ENCODE measurements at places on chromosomes 3 and 15.

DNA sequence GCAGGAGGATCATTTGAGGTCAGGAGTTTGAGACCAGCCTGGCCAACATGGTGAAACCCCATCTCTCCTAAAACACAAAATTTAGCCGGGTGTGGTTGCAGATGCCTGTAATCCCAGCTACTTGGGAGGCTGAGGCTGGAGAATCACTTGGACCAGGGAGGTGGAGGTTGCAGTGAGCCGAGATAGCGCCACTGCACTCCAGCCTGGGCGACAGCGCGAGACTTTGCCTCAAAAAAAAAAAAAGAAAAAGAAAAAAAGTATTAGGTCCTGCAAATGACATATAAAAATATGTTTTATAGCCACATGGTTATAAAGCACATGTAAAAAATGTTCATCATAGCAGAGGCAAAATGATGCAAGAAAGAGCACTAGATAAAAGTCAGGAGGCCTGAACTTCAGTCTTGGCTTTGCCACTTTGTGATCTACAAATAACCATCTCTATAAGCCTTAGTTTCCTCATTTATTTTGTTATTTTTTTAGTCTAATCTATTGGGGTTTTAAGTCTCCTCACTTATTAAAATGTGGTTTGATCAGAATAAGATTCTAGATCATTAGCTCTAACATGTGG is 4.9 kb downstream of the SLC12A6 start:
- DNase-seq: no peak

DNA sequence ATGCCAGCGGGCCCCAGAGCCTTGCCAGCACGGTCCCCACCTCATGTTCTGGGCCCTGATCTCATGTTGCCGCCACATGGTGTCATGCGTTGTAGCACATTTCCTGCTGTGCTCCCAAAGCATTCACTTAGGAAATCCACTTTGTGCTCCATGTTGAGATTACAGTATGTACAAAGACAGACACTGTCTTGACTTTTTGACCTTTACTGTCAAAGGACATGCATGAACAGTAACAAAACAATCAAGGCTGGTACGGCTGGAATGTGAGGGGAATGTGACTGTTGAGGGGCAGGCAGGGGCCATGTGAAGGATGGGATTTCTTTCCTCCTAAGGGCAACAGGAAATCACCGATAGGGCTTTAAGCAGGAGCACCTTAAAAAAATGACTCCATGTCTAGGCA is 53.3 kb upstream of the RPL32 start:
- DNase-seq: no peak

GRCh38 chr3:197828-198491 is 1.4 kb downstream of the CHL1 start:
- no peak for DNase-seq

DNA sequence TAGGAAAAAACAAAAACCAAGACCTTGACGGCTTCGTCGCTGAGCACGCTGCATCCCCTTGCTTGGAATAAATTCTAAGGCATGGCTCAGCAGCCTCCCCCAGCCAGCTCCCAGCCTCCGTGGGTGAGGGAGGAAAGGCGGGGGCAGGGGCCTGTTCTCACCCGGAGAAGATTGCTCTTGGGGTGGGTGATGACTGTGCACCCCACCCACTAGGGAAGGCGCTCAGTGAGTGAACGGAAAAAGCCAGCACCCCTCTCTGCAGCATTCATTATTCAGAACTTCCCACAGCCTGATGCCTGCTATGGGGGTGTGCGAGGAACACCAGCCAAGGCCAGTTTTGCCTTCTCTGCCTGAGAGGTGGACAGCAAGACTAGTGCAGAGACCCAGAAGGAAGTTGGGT is 19.3 kb upstream of the NTRK3 start:
- no peak for DNase-seq

DNA sequence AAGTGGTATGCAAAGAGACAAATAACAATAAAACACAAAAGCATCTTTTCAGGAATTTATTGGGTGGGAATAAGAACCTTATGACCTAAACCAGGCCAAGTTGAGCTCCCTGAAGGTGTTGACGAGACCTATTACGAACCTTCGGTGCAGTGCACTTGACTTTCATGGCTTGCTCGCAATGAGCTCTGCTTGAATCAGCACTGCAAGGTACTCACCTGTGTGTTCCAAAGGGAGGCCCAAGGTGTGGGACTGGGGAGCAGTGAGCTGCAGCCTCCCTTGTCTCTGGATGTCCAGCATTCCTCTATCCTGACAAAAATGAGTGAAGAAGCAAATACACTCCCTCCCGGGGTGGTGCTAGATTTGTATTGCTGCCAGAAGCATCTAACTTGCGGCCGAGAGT is at the start of gene MDFIC2:
Gene MDFIC2, minus strand, starts transcription at position 303 of the 400 bp plus-strand sequence. CDS start 665 bp downstream, outside the sequence.
- DNase-seq: no peak

DNA sequence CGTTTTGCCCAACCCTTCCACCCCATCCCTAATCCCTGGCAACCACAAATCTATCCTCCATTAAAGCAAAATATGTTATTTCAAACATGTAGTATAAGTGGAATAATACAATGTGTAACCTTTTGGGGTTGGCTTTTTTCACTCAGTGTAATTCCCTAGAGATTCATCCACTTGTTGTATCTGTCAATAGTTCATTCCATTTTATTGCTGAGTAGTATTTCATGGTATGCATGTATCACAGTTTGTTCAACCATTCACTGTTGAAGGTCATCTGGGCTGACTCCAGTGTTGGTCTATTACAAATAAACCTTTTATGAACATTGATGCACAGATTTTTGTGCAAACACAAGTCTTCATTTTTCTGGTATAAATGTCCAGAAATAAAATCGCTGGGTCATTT is 38.8 kb downstream of the BSN start:
- DNase-seq: no peak

GRCh38 chr3:176926688-176927087 is 270.6 kb downstream of the TBL1XR1 start:
- no peak for DNase-seq

DNA sequence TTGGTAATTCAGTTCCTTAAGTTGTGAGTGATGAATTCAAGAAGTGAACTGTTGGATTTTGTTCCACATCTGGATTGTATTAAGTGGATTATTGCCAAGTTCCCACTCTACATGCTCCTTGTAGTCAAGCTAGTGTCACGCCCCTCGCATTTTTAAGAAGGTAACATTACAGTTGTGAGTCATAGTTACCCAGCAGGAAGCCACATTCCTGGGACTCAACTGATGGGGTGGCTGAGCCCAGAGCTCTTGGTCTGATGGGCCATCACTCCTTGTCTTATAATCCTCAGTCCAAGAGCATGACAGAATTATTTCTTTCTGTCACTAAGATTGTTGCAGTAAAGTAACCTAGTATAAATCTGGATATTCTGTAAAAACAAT is 102.7 kb downstream of the PTPRG start:
- DNase-seq: no peak

DNA sequence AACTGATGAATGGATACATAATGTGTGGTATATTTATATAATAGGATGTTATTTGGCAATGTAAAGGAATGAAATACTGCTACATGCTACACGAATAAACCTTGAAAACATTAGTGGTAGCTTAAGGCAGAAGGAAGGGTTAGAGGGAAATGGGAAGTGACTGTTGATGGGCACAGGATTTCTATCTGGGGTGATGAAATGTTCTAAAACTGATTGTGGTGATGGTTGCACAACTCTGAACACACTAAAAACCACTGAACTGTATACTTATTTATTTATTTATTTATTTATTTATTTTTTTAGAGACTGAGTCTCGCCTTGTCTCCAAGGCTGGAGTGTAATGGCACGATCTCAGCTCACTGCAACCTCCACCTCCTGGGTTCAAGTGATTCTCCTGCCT is 24.8 kb upstream of the SHISA5 start:
- DNase-seq: no peak

- no peak for DNase-seq
Measured at GRCh38 chr15:64892847-64893403, 18.8 kb upstream of the ANKDD1A start.

DNA sequence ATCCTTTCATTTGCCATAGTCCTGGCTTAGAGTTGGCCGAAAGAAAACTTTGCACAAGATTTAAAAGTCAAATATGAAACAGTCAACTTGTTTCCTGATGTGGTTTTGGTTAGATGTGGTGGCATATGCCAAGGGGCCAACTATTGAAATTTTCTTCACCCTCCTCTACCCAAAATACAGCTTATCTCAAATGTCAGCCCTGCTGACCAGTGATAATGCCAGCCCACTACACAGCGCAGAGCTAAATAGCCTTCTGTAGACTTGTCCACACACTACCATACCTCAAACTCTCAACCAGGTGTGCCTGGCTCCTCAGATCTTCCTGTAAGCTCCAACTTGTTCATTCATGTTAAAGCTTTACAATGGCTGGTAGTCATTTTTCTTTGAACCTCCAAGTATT is 368.5 kb upstream of the STAC start:
- DNase-seq: no peak

- DNase-seq: no peak
Measured at GRCh38 chr3:176193032-176193730, 1004.1 kb downstream of the TBL1XR1 start.

DNA sequence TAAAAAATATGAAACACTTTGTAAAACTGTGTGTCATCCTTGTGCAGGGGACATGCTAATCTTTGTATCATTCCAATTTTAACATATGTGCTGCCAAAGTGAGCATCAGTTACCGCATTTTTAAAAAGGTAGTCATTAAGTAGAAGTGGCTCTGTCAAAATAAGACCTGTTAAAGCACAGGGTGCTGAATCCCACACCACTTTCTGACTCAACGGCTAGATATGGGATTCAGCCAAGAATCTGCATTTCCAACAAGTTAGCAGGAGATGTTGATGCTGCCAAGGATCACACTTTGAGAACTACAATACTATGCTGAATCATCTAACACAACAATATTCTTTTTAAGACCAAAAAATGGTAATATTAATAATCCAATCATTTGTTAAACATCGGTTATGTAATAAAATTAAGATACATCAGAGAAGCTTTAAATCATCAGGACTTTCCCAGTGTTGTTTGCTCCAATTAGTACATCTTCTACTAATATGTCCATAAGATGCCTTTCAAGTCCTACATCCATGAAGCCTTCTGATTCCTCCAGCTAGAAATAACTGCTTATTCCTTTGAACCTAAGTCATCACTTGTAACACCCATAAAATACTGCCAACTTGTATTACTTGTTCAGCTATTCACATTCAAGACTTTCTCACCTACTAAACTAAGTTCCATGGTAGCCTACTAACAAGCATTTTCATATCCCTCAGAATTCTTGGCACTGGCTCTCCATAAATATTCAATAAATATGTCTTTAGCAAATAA is 71.1 kb downstream of the TBL1XR1 start:
- DNase-seq: no peak

GRCh38 chr3:72488738-72489035 is 359.6 kb downstream of the SHQ1 start:
- DNase-seq: no peak

- DNase-seq: no peak
Measured at GRCh38 chr15:73150831-73151230, 98.6 kb downstream of the NEO1 start.

DNA sequence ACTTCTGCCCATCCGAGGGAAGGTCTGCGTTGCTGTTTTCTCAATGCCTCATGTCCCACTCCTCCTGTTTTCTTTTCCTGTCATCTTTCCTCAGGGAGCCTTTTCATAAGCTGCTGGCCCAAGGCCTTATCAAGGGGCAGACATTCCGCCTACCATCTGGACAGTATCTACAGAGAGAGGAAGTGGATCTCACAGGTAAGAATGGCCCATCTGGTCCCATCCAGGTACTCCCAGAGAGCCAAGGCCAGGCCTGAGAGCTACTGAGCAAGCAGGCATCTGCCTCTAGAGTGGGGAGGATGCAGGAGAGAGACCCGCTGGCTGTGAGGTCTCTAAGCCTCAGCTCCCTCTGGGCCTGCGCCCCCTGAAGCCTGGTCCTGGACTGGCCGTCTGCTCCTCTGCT is 81.5 kb upstream of the LIMD1 start:
- no peak for DNase-seq

- DNase-seq: peak; percentile 24
Measured at GRCh38 chr3:186815435-186815834, 9.2 kb upstream of the RFC4 start.

DNA sequence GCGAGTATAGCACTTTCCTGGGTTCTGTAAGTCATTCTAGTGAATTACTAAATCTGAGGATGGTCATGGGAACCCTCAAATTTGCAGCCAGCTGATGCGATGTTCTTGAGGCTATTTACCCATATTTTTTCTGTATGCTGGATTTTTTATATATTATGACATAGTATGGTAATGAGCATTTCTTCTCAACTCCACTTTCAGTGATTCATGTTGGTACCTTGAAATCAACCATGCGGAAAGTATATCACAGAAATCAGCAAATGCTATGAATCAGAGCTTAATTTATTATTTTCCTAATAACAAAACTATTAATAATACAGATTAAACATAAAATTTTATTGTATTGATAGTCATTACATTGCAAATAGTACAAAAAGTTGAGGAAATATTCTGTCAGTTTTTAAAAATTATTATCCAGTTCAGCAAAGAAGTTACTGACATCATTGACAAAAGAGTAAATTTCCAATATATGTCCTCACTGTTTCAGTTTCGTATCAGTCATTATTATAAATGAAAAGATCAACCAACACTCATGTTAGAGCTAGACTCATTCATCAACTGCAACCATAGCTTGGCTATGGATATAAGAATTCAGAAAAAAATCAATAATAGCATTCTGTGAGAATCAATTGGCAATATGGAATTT is 164.3 kb upstream of the SETMAR start:
- no peak for DNase-seq

- no peak for DNase-seq
Measured at GRCh38 chr3:64341296-64341695, 116.0 kb upstream of the PRICKLE2 start.

Data from NCI-H460 (cell line).